Upper lobe of left lung (tissue), 6 donors: ENCODE measurements at places on chromosomes 4 and X. TPM values are rescaled to one million over a fixed set of nuclear protein-coding genes. Genes with fewer than 3 reads are reported as not detected.

The TRIM61 gene
- 1.2 TPM for total RNA-seq

The TRPC3 gene
- total RNA-seq = 1.2 TPM

DNA sequence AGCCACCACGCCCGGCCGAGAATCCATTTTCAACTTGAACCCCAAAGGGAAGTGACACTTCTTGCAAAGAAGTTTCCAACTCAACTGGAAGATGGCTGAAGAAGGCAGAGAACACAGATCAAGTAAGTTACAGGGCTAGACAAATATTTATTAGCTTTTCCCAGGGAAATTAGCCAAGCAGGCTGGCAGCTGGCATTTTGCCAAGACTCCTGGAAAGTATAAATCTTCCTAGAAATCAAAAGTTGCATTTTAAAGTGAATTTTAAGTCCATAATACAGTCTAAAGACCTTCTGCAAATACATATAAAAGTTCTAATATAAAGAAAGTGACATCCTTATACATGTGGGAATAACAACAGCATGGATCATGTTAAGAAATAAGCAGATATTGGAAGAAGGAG, 3.4 kb upstream of the MRPL1 start:
- H3K27me3 ChIP-seq = no peaks in the 10 kb centered on the region
- no peak overlapping the region for H3K4me3 ChIP-seq

DNA sequence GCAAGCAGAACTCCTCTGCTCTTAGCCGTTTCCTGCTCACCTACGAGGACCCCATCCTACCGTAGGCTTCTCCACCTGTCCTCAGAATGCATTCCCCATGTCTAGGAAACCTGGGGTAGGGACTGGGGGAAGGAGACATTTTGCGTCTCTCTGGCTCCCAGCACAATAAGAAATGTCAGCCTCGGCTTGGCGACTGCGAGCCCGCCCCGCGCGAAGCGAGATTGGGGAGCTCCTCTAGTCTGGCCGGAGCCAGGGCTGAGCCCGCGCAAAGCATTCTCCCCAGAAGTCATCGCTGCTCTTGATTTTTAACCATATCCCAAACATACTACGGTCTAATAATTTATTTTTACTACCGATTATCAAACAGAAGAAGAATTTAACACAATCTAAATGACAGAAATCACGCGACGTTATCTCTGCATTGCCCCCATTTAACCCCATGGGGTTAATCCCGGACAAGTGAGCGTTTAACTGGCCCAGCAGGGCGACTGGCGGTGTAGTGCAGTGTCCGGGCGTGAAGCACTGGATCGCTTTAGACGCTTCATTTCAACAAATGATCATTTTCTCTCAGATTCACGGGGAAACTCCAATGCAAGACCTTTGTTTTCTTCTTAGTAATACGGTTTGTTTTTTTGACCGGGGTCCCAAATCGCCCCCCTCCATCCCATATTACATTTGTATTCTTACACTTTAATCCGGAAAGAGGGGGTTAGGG, 8.0 kb upstream of the PITX2 start:
- H3K27me3 ChIP-seq = peaks cover 29% of the 10 kb centered on the region
- DNase-seq = peak; percentile 64
- H3K36me3 ChIP-seq = no peaks in the 10 kb centered on the region
- H3K27ac ChIP-seq = no peak overlapping the region
- H3K4me1 ChIP-seq = peaks cover 17% of the 10 kb centered on the region

DNA sequence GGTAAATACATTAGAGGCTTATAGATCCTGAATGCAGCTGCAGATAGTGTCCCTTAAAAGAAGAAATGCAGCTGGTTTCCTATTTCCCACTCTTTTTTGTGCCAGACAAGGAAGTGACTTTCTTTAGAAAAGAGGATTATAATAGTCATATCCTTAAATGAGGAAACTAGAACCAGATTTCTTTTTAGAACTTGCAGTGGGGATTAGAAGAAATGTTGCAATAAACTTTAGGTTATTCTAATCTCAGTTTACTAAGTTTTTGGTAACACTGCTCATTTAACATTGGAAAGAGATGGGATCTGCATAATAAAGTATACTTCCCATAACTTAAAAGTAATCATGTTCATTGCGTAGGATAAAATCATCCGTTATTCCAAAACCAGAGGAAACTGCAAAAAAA, 101.9 kb downstream of the SLIT2 start:
- H3K4me1 ChIP-seq = no peaks in the 10 kb centered on the region
- no peak for DNase-seq
- H3K36me3 ChIP-seq = no peaks in the 10 kb centered on the region

The DKC1 gene
- 24.1 TPM for total RNA-seq

The F11 gene
- total RNA-seq = 7.5 TPM

GRCh38 chr4:7197910-7198309, 5.6 kb downstream of the SORCS2 start:
- no peak overlapping the region for H3K4me3 ChIP-seq
- peaks cover 15% of the 10 kb centered on the region for H3K27me3 ChIP-seq
- no peak overlapping the region for H3K27ac ChIP-seq
- H3K4me1 ChIP-seq = peaks cover 30% of the 10 kb centered on the region

The ALPK1 gene
- 24.2 TPM for total RNA-seq

GRCh38 chrX:39029221-39029620, 228.0 kb downstream of the MID1IP1 start:
- H3K4me3 ChIP-seq = no peak overlapping the region
- no peak overlapping the region for H3K27ac ChIP-seq
- DNase-seq = no peak
- no peaks in the 10 kb centered on the region for H3K36me3 ChIP-seq
- H3K27me3 ChIP-seq = no peaks in the 10 kb centered on the region

DNA sequence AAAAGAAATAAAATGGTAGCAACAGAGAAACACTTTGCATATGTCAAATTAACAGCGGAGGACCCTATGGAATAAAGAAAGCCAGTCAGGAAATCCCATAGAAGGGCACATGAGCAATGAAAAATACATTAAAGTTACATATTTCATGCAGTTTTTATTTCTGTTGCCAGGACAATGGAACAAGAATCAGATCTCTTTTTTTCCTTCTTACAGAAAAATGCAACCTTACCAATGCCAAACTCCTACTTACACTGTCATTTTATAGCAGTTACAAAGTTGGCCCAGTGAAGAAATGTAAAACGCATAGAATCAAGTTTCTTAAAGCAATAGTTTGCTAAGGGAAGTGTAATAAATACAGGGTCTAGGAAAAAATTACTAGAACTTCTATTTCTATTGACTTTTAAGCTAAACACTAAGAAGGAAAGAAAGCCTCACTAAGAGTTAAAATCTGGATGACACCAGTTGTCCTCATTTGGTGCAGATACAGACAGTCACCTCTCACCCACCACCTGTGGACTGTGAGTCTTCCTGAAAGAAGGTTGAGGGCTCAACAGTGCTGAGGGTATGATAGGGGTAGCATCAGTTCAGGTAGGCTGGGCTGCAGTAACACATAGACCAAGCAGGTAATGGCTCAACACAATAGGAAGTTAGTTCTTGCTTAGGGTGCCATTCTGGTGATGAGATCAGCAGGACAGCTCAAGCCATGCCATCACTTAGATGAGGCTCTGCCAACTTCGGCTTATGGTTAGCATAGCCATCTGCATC, 224.6 kb downstream of the ANAPC10 start:
- no peaks in the 10 kb centered on the region for H3K4me1 ChIP-seq
- H3K27me3 ChIP-seq = no peaks in the 10 kb centered on the region
- H3K4me3 ChIP-seq = no peak overlapping the region
- no peak for DNase-seq
- no peaks in the 10 kb centered on the region for H3K36me3 ChIP-seq

- no peak for DNase-seq
- no peaks in the 10 kb centered on the region for H3K4me1 ChIP-seq
- no peaks in the 10 kb centered on the region for H3K27me3 ChIP-seq
- no peak overlapping the region for H3K4me3 ChIP-seq
- no peaks in the 10 kb centered on the region for H3K36me3 ChIP-seq
Measured at GRCh38 chr4:89400287-89401035, 92.9 kb upstream of the GPRIN3 start.

DNA sequence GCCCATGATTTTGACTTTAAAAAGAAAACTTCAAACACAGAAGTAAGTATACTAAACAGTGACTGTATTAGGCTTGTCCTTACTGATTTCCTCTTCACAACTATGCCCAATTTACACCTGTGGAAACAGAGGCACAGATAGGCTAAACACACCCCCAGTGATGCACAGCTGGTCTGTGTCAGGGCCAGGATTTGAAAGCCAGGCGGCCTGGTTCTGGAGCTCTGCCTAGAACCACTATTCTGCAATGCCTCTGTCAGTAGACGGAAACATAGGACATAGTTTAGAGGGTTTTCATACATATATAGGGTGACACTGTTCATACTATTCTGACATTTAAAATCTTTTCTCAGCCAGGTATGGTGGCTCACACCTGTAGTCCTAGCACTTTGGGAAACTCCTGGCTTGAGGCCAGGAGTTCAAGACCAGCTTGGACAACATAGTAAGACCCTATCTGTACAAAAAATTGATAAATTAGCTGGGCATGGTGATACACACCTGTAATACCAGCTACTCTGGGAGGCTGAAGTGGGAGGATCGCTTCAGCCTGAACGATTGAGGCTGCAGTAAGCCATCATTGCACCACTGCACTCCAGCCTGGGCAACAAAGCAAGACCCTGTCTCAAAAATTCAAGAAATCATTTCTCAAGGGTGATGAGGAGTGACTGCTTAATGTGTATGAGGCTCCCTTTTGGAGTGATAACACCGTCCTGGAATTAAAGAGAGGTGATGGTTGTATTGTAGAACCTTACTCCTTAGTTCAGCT, 23.0 kb upstream of the CBR4 start:
- no peaks in the 10 kb centered on the region for H3K4me1 ChIP-seq
- no peak for DNase-seq
- no peaks in the 10 kb centered on the region for H3K27me3 ChIP-seq
- no peaks in the 10 kb centered on the region for H3K36me3 ChIP-seq
- no peak overlapping the region for H3K4me3 ChIP-seq
- no peak overlapping the region for H3K27ac ChIP-seq

GRCh38 chrX:74534569-74535038, 79.8 kb downstream of the RLIM start:
- H3K27ac ChIP-seq = peak overlapping the region; percentile 88
- no peak for DNase-seq
- peaks cover 6% of the 10 kb centered on the region for H3K27me3 ChIP-seq
- H3K4me3 ChIP-seq = no peak overlapping the region
- H3K4me1 ChIP-seq = no peaks in the 10 kb centered on the region

The GRPR gene
- 0.43 TPM for total RNA-seq

DNA sequence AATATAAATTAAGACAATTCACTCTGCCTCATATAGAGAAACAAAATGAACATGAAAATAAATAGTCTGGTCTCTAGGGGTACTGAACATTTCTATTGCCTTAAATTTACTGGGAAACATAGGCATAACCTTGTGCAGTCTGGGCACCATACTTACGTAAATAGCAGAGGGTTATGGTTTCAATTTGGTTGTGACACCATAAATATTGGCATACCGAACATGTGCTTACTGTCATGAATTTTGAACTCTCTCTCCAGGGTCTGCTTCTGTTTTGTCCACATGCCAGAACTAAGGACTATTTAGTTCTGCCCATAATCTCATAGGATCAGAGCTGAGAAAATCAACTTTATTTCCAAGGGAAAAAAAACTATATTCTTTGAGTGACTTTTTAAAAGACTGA, 17.6 kb downstream of the PDGFC start:
- H3K36me3 ChIP-seq = no peaks in the 10 kb centered on the region
- DNase-seq = no peak
- H3K4me3 ChIP-seq = no peak overlapping the region
- no peaks in the 10 kb centered on the region for H3K27me3 ChIP-seq
- no peak overlapping the region for H3K27ac ChIP-seq
- no peaks in the 10 kb centered on the region for H3K4me1 ChIP-seq
